ENCODE measurements at places on chromosomes 2 and 18.

GRCh38 chr2:29227935-29228675 is 112.9 kb downstream of the CLIP4 start:
- DNase-seq = no peak

DNA sequence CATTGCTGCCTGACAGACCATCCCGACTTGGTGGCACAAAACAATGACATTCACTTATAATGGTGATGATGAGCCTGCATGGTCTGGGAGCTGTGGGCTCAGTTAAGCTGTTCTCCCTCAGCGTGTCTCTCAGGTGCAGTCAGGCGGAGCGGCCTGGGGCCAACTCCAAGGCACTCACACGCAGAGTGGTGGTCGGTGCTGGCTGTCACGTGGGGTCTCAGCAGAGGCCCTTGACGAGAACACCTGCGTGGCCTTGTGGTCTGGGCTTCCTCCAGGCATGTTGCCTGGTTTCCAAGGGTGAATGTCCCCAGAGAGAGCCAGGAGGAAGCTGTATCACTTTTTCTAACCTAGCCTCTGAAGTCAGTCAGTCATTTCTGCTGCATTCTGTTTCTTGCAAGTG is 29.8 kb downstream of the ARMC9 start:
- DNase-seq = no peak

DNA sequence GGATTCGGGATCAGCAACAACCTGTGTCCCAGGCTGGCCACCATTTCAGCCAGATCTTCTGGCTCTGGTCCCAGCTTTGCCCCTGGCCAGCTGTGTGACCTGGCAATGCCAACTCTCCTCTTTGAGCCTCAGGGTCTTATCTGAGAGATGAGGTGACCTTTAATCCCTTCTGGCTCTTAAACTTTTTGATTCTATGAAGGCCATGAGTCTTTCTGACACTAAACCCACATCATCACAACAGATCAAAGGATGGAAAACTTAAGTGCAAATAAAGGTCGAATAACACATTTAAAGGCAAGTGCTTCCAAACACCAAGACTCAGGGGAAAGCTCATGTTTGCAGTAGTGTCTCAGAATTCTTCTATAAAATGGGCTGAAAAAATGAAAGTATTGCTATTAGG is 491.8 kb upstream of the NRP2 start:
- no peak for DNase-seq

DNA sequence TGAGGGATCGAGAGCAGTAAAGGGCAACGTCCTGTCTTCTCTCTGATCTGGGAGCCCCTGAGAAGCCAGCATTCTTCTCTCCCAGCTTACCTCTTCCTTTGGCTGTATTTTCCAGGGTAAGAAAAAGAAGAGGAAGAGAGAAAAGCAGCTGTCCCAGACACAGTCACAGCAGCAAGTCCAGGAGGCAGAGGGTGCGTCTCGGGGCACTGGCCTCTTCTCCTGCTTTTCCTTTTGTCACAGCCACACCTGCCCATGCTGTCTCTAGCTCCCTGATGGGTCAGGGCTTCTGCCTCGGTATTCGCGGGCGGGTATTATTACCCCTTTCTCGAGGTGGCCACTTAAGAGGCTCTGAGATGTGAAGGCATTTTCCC is 20.3 kb downstream of the TGOLN2 start:
- no peak for DNase-seq

DNA sequence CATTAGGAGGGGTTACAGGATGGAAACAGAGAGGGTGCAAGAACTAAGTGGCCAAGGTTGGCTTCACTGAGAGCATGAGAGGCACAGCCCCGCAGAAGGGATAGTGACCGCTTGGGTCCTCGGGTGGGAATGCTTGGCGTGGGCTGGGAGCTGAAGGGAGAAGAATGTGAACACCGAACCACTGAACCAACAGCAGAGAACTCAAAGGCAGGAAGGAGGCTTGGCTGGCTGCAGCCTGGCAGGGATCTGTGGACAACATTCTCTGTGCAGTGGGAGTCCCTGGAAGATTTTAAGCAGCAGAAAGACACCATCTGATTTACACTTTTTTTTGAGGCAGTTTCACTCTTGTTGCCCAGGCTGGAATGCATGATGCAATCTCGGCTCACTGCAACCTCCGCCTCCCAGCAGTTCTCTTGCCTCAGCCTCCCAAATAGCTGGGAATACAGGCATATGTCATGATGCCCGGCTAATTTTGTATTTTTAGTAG is 33.9 kb downstream of the SOWAHC start:
- no peak for DNase-seq

DNA sequence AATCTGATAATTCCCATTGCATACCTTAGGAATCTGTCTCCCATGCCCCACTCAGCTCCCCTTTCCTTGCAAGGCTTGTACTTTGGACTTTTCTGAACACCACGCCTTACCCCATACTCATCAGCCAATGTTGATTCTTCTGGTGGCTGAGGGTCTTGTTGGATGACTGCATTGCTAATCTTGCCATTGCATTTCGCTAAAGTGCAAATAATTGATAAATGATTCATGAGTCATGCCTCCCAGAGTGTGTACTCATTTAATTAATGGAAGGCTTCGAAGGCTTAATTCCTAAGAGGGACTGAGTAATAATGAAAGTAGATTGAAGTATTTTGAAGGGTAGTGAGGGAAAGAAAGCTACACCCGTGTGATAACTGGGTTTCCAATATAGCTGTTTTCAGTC is 28.0 kb upstream of the PPP1R1C start:
- DNase-seq = no peak

GRCh38 chr2:68386365-68386764 is 21.3 kb downstream of the PLEK start:
- DNase-seq = no peak

GRCh38 chr18:9619545-9619944 is 5.2 kb upstream of the PPP4R1 start:
- no peak for DNase-seq

DNA sequence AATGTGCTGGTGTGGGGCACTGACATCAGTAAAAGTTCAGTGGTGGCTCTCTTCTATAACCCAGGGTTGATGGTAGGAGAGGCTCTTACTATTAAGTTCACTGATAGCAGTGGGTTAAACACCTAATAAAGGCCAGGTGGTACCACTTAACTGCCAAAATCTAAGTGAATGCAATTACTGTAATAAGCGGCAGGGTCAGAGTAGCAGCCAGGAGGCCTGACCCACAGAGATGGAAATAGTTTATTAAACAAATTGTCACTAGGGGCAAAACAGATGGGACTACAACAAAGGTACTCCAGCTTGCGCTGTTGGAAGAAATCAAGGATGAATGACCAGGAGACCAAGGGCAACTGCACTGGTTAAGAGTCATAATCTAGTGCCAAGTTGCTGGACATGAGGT is 26.6 kb downstream of the ZSWIM2 start:
- DNase-seq = no peak

Measured in stimulated activated CD8-positive, alpha-beta memory T cell treated with anti-CD3 and anti-CD28 coated beads, Interleukin-4, amount 100 ng/mL, for 1 hour (primary cell).